Activated CD8-positive, alpha-beta memory T cell treated with anti-CD3 and anti-CD28 coated beads for 1 hour (primary cell): ENCODE measurements at places on chromosomes 12 and 14.

DNA sequence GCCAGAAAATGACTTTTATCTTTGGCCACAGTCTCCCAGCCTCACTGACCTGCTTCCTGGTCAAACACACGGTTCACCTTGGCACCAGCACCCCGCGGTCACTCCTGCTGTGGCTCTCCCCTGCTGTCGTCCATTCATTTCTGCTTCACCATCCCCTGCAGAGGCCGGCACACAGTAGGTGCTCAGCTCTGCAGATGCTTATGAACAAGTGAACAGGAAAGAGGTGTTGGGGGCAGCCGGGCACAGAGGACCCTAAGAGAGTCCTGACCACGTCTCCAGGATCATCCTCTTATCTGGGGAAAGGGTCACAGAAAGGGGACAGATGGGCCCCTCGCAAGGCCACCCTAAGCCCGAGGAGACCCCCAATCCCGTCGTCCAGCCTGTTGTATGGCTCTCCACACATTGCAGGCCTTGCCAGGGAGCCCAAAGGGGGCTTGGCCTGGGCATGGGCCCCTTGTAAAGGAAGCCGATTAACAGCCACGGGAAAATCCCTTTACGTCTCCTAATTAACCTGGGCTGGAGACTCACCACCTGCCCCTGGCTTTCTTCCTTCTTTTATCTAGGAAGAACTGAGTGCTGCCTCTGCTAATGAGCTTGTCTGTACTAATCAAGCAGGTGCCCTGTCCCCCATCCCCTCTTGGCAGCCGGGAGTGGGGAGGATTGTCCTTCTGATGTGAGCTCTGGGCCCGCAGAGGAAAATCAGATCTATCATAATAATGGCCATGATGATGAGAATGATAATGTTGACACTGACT lies 119.2 kb downstream of the AACS start:
- no peak for DNase-seq

GRCh38 chr12:111788178-111788654 lies 21.5 kb downstream of the ALDH2 start:
- no peak for DNase-seq

DNA sequence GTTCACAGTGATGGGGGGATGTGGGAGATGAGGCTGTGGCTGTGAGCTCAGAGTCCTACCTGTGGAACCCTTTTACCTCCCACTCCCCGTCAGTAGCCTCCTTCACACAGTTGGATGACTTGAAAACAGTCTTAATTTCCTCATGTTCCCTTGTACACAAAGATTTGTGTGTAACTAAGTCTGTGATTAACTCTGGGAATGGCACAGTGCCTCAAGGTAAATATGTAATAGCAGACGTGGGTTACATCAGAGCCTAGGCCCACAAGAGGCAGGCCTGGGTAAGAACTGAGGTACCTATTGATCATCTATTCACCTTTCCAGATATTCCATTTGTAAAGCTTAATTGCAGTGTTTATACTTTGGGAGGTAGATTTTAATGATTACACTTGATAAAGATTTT lies 5.8 kb upstream of the IGF1 start:
- no peak for DNase-seq

DNA sequence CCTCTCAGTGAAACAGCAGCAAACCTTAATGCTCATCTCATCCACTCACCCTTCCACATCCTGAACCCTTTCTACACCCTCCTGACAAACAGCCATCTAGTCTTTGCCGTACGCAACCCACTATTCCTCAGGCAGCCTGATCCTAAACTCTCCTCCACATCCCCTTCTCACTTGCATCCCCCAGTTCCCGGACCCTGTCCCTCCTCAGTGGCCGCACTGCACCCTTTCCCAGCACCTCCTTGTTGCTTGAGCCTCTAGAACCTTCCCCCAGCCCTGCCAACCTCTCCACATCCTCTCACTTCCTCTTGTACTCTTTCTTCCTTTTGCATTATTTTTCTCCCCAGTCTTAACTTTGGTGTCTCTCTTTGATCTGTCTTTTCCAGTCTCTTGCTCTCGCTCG lies 42.9 kb downstream of the IQSEC3 start:
- no peak for DNase-seq

DNA sequence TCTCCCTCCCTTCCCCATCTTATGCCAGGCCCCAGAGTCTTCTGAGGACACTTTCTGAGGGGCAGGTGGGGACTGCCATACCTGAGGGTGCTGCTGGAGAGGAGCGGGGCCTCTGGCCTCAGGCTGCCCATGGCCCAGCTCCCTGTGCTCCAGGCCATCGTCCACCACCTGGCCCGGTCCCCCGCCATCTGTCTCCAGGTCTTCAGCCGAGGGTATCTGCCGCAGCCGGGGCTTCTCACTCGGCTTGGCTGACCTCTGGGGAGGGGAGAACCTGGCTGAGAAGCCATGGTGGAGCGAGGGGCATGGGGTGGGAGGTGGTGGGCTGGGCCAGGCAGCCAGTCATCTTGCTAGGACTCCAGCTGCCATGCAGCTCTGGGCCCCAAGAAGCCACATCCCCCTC lies 21.6 kb downstream of the SLC48A1 start:
- no peak for DNase-seq

- DNase-seq, result no peak
Observed at GRCh38 chr14:77416836-77417235, 6.5 kb downstream of the NOXRED1 start.

DNA sequence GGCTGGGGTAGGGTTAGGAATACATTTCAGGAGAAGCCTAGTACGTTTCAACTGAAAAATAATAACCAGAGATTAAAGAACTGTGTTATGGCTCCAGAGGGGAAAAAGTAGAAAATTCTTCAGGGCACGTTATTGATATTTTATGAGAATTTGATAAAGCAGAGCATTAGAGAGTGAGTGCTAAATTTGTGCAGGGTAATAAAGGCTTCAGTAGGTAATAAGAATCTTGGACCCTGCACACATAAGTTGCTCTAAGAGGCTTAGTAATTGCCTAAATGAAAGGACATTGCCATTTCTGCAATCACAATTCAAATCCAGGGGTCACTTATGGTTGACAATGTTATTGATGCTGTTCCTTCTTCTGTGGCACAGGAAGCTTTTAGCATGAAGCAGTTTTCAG lies 439.4 kb upstream of the DCN start:
- DNase-seq, result no peak

DNA sequence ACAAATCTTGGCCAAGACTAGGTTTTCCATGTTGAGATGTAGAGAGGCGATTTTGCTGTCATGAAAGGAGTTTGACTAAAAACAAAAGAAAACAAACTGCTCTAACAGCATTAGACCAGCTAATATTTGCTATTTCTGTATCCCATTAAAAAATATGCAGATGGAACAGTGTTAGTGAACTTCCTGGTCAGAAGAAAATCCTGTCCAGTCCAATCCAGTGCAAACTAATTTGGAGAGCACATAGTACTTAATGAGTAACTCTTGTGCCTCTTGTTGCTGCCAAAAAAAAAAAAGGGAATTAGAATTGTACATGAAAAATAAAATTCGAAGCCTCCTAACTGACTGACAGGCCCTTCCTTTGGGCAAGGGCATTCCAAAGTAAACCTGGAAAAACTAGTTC lies 298.8 kb downstream of the ETNK1 start:
- no peak for DNase-seq

GRCh38 chr12:121222847-121223246 lies 12.9 kb downstream of the P2RX4 start:
- no peak for DNase-seq

DNA sequence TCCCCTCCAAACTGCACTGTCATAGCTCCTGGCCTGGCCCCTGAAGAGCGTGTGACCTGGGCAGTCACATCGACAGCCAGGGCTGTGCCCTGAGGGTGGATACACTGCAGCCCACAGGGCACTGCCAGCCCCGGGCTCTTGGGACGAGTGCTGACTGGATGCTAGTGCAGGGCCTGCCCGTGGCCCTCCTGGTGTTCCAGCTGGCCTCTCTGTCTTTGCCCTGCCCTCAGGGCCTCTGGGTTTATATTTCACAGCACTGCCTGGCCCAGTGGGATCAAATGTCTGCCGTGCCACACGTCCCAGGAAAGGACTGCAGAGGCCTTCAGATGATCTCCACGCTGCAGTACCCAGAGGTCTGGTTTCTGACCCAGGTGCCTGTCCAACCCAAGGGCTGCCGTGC lies 10.1 kb upstream of the CCDC197 start:
- no peak for DNase-seq

DNA sequence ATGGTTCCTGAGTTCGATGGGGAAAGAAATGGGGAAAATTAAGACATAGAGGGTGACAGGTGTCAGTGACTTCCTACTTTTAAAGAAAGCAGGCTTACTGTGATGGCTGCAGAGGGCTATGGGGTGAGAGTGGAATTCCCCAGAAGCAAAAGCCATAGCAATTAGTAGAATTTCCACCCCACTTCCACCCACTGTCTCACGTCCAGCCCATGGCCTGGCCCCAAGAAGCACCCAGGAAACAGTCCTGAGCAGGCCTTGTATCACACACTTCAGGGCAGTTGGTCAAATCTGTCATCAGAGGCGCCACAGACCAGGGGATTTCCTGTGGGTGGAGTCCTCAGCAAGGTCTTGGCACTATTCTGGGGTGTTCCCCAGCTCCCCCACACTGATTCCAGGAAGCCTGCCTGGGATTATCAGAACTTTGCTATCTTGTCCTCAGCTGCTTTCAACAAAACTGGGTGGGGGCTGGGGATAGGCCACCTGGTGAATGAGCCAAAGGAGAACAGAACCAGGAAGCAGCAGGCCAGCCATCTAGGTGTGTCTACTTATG lies 120.1 kb upstream of the CCND2 start:
- no peak for DNase-seq

DNA sequence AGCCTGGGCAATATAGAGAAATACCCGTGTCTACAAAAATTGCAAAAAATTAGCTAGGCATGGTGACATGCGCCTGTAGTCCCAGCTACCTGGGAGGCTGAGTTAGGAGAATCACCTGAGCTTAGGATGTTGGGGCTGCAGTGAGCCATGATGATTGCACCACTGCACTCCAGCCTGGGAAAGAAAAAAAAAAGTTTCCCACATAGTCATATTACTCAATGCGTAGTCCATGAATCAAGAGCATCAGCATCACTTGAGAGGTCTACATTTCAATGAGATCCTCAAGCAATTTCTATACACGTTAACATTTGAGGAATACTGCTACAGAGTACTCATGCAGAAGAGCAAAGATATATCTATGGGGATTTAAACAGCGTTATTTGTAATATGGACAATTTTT lies 5.2 kb upstream of the LRRC23 start:
- DNase-seq, result no peak

GRCh38 chr12:21538061-21538653 lies 12.1 kb downstream of the SPX start:
- DNase-seq, result no peak

DNA sequence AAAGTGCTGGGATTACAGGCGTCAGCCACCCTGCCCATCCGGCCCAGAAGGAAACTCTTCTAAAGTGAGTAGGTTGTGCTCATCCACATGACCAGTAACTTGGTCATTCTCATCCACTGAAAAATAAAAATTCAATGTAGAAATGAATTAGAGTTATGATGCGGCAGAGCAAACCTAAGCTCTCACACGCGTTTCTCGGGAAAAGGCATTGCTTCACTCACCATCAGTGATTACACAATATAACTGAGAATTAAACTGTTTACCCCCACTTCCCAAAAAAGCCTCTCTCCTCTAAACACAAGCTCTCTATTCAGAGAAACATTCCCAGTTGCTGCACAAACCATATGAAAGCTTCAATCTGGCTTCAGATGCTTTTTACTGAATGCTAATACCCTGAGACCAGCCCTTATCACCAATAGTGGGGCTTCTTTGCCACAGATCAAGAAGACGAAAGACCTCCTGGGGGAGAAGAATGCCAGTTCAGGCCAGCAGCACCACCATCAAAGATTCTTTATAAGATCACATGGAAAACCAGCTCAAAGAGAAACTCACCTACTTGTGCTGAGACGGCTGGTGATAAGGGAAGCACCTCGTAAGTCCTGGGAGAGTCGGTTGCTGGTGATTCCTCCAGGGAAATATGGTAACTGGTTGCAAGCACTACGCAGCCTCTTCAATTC lies 121.5 kb upstream of the SFSWAP start:
- no peak for DNase-seq

GRCh38 chr14:74836251-74836960 lies 39.5 kb downstream of the PROX2 start:
- DNase-seq, result no peak

- no peak for DNase-seq
Observed at GRCh38 chr12:104049278-104049902, 597 bp downstream of the GLT8D2 start.

GRCh38 chr12:11535127-11535526 lies 114.3 kb upstream of the ETV6 start:
- no peak for DNase-seq

- DNase-seq, result no peak
Observed at GRCh38 chr12:106211973-106212372, 35.8 kb downstream of the CKAP4 start.

GRCh38 chr12:37666069-37666781 lies 650.3 kb upstream of the ALG10B start:
- DNase-seq, result no peak

- no peak for DNase-seq
Observed at GRCh38 chr12:55633151-55633550, 3.5 kb upstream of the OR10P1 start.

DNA sequence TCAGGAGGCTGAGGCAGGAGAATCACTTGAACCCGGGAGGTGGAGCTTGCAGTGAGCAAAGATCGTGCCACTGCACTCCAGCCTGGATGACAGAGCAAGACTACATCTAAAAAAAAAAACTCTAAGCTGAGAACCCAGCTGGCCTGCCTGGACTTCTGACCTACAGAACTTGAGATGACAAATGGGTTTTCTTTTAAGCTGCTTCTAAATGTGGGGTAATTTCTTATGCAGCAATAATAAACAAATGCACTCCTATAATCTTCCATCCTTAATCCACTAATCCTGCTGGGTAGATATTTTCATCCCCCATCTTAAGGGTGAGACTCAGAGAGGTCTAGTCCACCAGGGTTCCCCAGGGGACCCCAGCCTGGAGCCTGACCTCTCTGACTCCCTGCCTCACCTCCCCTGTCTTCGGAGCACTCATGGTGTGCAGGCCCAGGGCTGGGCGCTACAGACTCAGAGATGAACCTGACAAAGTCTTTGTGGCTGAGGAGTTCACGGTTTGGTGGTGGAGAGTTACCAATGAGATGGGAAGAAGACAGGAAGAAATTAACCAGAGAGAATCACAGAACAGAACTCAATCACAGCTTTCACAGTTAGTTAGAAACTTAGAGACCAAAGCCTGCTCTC lies 39.7 kb upstream of the BDKRB2 start:
- DNase-seq, result no peak

GRCh38 chr12:132593938-132594358 lies 16.4 kb downstream of the LRCOL1 start:
- DNase-seq, result no peak

GRCh38 chr12:57845478-57846284 lies 848 bp downstream of the CTDSP2 start:
- DNase-seq, result peak; percentile 34
